Activated CD4-positive, alpha-beta memory T cell treated with anti-CD3 and anti-CD28 coated beads for 36 hours (primary cell): ENCODE measurements at places on chromosomes 7 and 10. TPM values are rescaled to one million over a fixed set of nuclear protein-coding genes. Genes with fewer than 3 reads are reported as not detected.

- no peak for DNase-seq
Measured at GRCh38 chr7:154836021-154836448, 166.9 kb downstream of the PAXIP1 start.

- no peak for DNase-seq
Measured at GRCh38 chr10:31771331-31771831, 157.2 kb downstream of the ARHGAP12 start.

GRCh38 chr10:69234447-69234846 lies 14.3 kb downstream of the HKDC1 start:
- no peak for DNase-seq

GRCh38 chr7:156049366-156049765 lies 237.1 kb upstream of the SHH start:
- DNase-seq, result no peak

DNA sequence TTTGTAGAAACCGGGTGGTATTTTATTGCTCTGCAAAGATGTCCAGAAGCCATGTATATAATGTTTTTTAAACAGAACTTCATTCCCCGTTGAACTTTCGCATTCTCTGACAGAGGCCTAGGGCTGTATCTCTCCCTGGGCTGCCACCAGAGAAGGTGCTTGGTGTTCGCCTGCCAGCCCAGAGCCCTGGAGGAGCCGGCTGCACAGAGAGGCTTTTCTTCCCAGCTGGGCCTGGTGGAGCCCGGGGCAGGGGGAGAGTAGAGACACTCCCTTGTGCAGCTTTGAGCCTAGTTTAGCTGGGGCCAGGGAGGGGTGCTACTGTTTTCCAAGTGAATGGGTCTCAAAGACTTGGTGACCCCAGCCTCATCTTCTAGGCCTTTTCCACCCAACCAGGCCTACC lies 13.6 kb upstream of the TRIM8 start:
- DNase-seq, result no peak

The DNAJB9 gene
- total RNA-seq, result 10.8 TPM

The RPEL1 gene
- not detected for total RNA-seq

The SPDYE5 gene
- total RNA-seq, result not detected
